ENCODE measurements at places on chromosomes 11 and 22.

- DNase-seq = no peak
Measured at GRCh38 chr11:67054836-67055523, 1.7 kb upstream of the RHOD start.

- no peak for DNase-seq
Measured at GRCh38 chr11:78957476-78958245, 383.0 kb upstream of the NARS2 start.

GRCh38 chr11:39675171-39675570, 1784.3 kb downstream of the LRRC4C start:
- DNase-seq = no peak

- DNase-seq = no peak
Measured at GRCh38 chr11:79564288-79564925, 123.6 kb upstream of the TENM4 start.

DNA sequence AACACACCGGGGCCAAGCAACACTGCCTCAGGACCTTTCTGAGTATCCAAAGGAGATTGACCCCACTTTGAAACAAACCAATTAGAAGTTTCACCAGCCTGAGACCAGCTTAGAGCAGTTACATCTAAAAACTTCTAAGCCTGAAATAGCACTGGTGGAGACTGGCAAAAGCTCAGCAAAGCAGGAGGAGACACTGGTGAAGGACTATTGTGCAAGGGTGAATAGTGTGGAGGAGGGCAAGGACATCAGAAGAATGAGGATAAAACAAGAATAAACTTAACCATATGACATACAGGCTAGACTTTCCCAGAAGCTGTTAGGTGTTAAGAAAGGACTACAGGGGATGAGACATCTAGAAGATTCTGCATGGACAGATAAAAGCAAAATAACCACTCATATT, 152.4 kb downstream of the FCHSD2 start:
- DNase-seq = no peak

DNA sequence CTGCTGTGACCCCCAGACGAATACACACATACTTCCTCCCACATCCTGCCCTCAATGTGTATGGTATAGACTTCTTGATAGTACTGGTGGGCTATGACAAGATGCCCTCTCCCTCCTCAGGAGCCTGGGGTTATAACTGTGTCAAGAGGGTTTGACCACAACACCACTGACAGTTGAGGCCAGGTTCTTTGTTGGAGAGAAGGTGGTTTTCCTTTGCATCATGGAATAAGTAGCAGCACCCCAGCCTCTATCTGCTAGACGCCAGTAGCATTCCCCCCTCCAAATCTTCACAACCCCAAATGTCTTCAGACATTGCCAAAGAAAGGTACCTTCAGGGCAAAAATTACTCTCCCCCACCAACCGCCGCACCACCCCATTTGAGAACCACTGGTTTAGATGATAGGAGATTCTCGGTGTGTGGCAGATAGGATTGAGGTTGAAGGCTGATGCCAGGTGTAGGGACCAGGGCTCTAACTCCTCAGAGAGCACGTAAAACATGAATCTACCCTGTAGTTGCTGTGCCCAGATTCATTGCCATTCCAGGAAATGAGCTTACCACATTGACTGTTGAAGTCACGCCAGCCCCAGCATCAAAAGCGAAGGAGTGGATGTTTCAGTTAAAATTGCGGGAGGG, 5.5 kb upstream of the MYO18B start:
- DNase-seq = no peak

DNA sequence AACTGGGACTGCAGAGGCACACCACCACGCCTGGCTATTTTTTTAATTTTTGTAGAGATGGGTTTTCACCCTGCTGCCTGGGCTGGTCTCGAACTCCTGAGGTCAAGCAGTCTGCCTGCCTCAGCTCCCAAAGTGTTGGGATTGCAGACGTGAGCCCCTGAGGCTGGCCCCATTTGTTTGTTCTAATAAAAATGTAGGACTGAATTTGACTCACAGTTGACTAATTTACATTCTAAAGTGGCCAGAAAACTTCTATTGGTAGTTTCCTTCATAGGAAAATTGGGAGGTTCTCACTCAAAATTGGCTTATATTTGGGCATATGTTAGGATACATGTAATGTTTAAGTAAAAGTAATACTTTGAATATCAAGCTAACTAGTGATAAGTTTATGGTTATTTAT, 35.0 kb downstream of the PPFIA1 start:
- DNase-seq = no peak

DNA sequence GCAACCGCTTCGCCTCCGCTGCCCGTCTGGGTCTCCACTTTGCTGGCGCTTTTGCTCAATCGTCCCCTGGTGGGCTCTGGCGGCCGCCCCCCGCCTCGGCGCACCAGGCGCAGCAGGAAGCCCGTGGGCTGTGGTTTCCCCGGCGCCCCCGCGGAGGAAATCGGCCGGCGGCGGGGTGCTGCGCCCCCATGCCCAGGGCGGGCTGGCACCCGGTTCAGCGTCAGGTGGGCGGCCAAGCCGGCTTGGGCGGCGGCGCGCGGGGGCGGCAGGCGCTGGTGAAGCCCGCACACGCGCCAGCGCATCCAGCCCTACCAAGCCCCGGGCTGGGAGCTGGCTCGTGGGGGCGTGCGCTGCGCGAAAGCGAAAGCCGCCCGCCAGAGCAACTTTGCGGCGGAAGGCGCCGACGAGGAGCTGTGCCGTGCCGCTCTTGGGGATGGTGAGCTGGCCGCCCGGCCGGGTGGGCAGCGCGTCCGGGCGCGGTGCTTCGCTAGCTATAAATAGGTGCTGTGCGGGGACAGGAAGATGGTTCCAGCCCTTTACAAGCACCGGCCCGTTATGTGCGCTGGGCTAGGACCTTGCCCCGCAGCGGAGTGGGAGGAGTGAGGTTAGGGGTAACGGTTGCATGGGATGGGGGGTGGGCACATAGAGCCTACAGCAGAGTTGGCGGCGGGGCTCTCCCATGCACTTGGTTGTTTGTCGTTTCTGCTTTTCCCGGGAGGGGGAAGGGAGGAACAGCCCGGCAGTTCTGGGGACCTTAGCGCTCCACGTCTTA, 25.0 kb upstream of the SUSD2 start:
- peak; percentile 9 for DNase-seq

DNA sequence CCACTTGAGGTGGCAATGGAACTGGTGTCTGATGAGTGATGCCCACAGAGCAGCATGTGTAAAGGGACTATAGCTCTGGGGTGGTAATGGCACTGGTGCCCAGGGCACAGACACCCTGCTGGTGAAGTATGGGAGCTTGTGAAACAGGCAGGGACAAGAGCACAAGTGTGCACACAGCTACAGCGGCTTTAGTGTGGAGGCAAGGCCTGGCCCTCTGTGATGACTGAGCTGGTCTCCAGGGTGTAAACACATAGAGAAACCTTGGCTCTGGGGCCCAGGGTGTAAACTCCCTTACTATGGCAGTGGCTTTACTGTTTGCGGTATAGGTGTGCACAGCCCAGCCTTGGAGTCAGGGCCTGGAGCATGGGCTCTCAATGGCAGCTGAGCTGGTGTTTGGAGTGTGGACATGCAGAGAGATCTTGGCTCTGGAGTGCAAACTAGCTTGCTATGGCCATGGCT, 46.3 kb downstream of the BIRC2 start:
- DNase-seq = no peak

DNA sequence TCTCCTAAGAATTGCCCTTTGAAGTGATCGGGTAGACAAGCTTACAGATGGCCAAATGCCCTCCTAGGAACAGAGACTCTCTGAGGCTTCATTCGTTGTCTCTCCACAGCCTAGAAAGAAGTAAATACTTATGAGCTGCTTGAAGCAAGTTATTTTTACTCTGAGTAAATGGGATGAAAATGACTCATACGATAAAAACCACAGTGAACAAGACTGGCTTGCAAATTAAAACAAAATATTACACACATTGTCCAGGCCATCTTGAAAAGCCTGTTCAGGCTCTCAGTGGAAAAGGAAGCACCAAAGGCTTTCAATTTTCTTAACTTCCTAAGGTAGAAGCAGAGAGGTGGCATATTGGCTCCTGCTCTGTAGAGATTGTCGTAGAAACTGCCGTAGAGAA, 294.2 kb downstream of the NELL1 start:
- no peak for DNase-seq

- DNase-seq = peak; percentile 82
Measured at GRCh38 chr22:23110190-23110921, 31.4 kb downstream of the RSPH14 start.

DNA sequence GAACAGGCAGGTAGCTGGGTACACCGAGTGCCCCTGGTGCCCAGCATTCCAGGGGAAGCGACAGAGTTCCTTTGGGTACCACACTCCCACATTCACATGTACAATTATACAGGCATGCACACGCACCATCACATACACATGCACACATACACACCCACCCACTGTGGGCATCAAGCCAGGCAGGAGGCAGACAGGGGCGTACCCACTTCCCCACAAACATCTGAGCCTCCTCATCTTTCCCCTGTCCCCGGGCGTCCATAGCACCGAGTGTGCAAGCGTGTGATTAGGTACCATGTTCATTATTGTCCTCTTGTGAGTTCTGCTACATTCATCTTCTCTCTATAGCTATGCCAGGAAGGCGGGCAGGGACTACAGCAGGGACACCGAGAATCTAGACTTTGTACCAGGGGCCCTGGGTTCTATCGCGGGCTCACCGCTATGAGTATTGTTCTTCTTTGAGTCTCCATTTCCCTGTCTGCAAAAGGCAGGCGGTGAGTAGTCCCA, 2.1 kb upstream of the CARD10 start:
- no peak for DNase-seq

DNA sequence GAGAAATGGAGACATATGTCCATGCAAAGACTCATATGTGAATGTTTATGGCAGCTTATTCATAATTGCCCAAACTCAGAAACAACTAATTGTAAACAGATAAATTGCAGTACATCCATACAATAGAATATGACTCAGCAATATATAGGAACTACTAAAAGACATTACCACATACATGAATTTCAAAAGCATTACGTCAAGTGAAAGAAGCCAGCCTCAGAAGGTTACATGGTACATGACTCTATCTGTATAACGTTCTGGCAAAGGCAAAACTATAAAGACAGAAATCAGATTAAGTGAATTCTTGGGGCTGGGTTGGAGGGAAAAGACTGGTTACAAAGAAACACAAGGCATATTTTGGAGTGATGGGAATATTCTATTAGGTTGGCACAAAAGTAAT, 7.2 kb downstream of the KCTD21 start:
- no peak for DNase-seq

- no peak for DNase-seq
Measured at GRCh38 chr22:38083931-38084631, at the start of gene SLC16A8. Gene SLC16A8, minus strand, starts transcription at chr22:38084184. Its CDS starts 1,311 bp downstream, at chr22:38082873.

DNA sequence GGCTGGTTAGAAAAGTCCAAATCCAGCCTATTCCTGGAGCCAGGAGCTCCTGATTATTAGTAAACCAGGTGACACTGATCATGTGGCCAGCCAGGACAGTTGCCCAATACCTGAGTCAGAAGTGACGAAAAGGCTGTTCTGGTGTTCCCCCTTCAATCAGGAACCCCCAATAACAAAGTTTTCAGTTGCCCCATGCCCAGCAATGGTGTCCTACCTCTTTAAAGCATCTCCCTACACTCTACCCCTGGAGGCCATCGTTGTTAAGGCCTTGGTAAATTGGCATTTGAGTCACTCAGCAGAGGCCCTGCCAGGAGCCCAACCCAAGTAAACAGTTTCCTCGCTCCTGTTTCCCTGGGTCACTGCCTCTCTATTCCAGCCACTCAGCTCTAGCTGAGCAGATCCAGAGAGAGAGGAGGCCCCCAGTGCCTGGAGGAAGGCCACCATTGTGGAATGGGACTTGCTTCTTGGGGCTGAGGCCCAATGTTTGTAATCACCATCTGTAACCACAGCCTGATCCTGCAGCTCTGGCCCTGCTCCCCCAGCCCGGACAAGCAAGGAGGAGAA, 25.0 kb downstream of the ARHGAP1 start:
- no peak for DNase-seq

DNA sequence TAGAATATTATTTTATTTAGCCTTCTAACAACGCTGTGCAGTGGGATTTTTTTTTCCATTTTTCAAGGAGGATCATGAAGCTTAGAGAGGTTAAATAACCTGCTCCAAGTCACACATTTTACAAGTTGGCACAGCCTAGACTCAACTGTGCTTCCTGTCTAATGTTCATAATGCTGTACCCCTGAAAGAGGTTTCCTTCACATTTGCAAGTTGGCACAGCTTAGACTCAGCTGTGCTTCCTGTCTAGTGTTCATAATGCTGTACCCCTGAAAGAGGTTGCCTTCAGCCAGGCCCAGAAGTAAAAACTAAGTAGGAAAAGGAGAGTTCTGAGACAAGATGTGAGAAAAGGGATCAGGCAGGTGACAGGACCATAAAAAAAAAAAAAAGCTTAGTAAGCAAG, 7.9 kb upstream of the HEPACAM start:
- DNase-seq = no peak

DNA sequence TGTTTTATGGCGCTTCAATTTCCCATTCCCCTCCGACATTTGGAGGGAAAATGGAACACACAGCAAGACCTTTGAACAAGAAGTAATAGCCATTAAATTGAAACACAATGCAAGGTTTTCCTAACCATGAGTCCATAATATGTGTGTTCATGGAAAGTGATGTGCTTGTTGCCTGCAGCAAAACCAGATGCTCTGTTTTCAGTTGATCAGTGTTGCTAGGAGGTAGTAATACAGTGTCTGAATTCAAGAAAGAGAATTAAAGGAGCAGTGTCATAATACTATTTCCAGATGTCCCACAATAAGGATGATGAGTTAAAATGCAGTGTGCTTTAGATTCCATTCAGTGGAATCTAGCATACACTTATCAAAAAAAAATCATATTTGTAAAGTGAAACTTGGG, 637.4 kb upstream of the API5 start:
- no peak for DNase-seq

DNA sequence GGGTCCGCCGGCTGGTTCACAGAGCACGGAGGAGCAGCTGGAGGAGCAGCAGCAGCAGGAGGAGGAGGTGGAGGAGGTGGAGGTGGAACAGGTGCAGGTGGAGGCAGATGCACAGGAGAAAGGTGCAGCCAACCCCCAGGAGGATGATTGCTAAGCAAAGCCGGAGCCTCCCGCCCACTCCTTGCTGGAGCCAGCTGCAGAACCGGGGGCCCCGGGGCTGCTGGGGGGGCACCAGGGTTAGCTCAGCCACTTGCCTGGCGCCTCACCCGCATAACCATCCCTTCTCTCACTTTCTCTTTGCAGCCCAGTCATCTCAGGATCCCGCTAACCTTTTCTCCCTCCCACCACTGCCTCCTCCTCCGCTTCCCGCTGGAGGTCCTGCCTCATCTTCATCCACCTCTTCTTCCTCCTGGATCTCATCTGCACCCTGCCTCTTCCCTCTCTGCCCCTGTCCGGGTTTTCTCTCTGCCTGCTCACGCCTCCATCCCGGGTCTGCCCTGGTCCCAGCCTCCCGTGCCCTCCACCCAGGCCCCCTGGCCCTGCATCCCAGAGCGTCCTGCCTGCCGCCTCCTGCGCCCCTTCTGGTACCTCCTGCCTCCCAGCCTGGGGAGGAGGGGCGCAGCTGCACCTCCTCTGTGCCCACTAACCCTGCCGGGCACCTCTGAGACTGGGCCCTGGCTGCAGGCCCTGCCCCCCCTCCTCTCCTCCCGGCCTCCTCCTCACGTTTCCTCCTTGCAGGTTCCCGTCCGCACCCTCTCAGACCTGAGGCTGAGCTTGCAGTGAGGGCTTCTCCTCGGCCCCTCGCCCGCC, 9.5 kb downstream of the KCTD17 start:
- no peak for DNase-seq

- DNase-seq = peak; percentile 33
Measured at GRCh38 chr11:63017306-63017974, 1.8 kb upstream of the SLC22A8 start.

All from NCI-H1092 (cell line).